ENCODE measurements at places on chromosomes 5 and 9. TPM values are rescaled to one million over a fixed set of nuclear protein-coding genes. Genes with fewer than 3 reads are reported as not detected.

ACTBL2 gene
- total RNA-seq, result not detected

FCN1 gene
- 1.9 TPM for total RNA-seq

TLR4 gene
- 46.7 TPM for total RNA-seq

HSD17B3 gene
- total RNA-seq, result 0.98 TPM

C9 gene
- not detected for total RNA-seq

ANKRD31 gene
- total RNA-seq, result 0.06 TPM

SLC36A3 gene
- total RNA-seq, result not detected

Data from esophagus muscularis mucosa (tissue), 4 donors.